ENCODE measurements at places on chromosomes 4 and X.

- DNase-seq, result no peak
Measured at GRCh38 chr4:165060938-165061337, 7.3 kb downstream of the TRIM75 start.

DNA sequence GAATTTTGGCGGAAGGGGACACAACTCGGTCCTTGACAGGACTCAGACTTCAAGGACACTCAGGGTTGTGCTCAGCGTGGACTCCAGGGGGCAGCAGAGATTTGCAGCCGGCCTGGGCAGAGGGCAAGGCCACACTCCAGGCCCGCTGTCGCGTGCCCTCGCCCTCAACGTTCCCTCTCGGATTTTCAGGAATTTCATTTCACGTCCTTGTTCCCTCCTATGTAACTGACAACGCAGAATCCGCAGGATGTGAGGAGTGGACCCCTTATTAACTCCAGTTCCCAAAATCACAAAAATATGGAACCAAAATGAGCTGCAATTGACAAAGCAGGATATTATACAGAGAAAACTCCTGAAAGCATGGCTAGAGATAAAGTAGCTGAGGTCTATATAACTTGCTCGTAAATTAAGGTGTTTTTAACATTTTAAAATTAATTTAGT lies 21.0 kb upstream of the DCTD start:
- DNase-seq, result peak; percentile 19

DNA sequence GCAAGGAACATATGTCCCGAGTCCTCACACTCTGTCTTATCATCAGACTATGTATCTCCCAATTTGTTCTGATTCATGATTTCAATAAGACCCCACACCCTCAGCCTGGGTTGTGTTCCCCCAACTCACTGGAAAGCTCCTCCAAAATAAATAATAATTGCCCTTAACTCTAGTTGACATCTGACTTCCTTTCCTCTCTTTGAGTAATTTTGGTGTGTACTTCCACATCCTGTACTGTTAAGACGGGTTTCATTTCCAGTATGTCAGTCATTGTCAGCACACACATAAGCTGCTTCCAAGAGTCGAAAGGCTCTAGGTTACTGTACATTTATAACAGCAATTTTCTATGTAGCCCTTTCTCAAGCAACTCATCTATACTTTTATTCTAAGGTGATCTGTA lies 52.2 kb upstream of the C1QTNF7 start:
- DNase-seq, result no peak

DNA sequence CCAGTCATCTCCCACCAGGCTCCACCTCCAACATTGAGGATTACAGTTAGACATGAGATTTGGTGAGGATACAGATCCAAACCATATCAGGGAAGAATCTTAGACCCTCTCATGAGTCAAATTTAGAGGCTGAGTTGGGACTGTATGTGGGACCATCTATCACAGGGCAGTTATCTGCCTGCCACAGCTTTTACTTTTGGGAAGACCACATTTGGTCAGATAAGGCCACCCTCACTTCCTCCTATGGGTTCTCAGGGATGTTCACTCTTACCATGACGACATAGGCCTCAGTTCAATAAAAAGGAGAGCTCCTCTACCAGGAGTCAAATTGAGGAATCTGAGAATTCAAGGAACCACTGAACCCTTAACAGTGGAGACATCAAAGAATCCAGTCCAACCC lies 2.1 kb downstream of the MAGEB2 start:
- no peak for DNase-seq

DNA sequence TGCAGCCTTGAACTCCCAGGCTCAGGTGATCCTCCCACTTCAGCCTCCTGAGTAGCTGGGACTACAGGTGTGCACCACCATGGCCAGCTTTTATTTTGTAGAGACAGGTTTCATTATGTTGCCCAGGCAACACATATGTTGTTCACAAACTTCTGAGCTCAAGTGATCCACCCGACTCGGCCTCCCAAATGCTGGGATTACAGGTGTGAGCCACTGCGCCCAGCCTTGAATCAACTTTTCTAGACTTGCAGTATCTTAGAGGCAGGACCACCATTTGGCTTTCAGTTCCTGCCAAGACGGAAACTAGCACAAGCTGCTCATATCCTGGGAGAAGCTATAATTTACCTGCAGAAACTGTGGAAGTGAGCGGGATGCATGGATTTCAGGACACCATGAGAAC lies 19.9 kb downstream of the NAT8L start:
- no peak for DNase-seq

DNA sequence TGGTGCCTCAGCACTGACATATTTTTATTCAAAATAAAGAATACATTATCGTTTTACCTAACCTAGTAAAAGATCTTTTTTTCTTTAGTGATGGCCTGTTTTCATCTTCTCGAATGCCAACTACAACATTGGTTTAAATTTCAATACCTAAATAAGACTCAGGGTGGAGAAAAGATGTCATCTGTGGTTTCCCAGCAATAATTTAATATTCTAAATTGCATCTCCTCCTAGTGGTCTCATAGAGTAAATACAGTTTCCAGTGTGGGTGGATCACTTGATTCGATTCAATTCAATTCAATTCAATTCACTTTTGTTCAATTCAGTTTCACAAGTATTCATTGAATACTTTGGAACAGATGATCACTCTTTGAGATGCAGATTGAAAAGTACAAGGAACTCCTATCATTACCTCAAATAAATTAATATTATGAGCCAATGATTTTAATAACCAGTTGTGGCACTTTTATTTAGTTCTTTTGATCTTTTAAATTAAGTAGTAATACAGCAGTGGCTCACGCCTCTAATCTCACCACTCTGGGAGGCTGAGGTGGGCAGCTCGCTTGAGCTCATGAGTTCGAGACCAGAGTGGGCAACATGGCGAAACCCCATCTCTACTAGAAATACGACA lies 427.2 kb downstream of the FAT4 start:
- no peak for DNase-seq

DNA sequence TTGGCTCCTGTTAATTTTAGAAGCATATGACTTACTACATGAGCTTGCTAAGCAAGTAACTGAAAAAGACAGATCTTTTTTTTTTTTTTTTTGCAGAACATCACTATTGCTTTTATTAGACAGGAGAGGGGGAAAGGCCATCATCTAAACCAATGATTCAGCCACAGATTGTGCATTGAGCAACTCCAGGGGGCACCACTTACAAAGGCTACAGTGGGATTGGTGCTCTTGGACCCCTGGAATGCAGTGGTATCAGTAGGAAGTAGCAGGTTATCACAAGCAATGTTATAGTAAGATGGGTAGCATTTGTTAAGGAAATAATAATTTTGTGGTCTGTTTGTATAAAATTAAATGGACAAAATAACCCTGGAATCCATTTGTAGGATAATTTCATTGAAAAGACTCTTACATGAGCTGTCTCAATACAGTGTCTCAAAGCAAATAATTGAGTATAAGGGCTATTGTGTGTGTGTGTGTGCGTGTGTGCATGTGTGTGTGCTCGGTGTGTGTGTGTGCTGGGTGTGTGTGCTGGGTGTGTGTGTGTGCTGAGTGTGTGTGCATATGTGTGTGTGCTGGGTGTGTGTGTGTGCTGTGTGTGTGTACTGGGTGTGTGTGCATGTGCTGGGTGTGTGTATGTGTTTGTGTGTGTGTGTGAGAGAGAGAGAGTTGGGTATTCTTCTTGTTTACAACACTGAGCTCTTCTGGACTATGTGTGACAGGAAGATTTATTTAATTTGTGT lies 296.3 kb downstream of the PCDH7 start:
- DNase-seq, result no peak

DNA sequence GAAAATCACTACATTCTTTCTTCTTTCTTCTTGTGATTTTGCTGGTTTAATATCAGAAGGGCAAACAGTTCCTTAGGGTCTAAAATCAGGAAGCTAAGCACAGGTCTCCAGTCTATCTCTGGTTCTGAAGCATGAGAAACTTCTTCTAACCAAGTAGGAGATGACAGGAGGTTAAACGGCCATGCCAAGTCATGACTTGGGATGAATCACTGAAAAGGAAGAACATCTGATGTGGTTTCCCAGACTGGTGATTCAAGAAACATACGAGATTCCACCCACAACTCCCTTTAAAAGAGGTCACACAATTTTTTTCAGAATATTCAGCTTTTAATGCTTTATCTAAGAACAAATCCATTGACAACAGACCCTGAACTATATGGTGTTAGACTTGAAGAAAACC lies 684.0 kb upstream of the PRKX start:
- no peak for DNase-seq

DNA sequence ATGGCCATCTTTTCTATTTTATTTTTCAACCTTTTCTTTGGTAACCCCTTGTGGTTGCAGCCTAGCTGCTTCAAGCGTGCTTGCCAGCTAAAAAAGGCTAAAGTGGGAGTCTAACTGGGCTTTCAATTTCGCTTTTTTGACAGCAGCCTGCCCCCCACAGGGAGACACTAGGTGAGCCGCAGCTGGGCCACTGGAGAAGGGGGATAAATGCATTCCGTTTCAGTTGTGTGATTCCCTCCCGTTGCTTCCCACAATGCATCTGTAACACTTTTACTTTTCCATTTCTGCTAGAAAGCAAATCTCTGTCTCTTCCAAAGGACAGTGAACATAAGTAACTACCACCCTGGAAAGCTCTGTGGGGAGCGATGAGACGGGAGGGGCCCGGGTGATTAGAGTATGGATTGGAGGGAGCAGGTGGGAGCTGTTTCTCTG lies 86.3 kb upstream of the RAPGEF2 start:
- no peak for DNase-seq

GRCh38 chrX:20218836-20219505 lies 47.7 kb downstream of the RPS6KA3 start:
- no peak for DNase-seq

GRCh38 chrX:9532349-9532748 lies 67.5 kb downstream of the TBL1X start:
- DNase-seq, result no peak

DNA sequence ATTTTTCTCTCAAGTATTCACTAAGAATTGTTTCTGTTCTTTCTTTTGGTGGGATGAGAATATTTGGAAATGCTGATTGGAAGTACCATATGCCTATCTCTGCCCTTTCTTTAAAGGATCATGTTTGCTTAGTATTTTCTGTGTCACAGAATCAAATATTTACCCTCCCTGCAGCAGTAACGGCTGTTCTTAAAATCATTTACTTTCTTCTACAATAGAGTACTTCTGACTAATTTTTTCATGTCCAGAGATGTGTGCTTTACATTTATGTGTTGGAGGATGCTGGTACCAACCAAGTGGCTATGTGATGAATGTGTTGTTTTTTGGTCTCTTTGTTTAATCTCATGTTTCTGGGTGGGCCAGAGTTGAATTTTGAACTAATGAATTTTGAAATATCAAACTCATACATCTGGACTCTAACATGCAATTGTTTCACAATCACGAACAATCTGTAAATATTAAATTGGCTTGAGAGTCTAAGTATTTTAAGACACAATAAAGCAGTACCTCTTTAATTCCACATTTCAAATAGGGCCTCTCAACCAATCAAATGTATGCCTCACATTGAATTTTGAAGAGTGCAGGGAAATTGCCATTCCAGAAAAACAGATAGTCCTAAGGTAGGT lies 59.4 kb upstream of the ARSJ start:
- DNase-seq, result peak; percentile 63

GRCh38 chr4:73943555-73943954 lies 38.3 kb downstream of the PF4 start:
- no peak for DNase-seq

- DNase-seq, result no peak
Measured at GRCh38 chr4:40886931-40887763, 137.4 kb downstream of the NSUN7 start.

GRCh38 chr4:3679071-3679825 lies 86.9 kb upstream of the ADRA2C start:
- no peak for DNase-seq

GRCh38 chrX:110750526-110751189 lies 45.0 kb downstream of the CHRDL1 start:
- DNase-seq, result no peak

DNA sequence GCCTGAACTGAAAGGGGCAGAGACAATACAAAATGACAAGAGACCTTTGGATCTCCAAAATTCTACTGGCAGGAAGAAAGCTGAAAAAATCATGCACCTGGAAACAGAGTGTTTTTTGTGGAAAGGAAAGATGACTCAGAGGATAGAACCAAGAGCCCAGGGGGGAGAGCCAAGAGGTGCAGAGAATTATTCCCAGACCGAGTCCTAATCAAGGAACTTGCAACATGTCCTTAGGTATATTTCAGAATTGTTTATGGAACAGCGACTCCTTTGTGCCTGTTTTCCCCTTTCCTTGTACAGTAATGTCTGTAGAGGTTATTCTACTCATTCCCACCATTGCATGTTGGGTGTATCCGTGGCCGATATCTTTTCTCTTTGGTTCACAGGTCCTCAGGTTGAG lies 71.7 kb downstream of the YIPF6 start:
- DNase-seq, result no peak

- DNase-seq, result no peak
Measured at GRCh38 chr4:13537832-13538177, 6.5 kb downstream of the NKX3-2 start.

DNA sequence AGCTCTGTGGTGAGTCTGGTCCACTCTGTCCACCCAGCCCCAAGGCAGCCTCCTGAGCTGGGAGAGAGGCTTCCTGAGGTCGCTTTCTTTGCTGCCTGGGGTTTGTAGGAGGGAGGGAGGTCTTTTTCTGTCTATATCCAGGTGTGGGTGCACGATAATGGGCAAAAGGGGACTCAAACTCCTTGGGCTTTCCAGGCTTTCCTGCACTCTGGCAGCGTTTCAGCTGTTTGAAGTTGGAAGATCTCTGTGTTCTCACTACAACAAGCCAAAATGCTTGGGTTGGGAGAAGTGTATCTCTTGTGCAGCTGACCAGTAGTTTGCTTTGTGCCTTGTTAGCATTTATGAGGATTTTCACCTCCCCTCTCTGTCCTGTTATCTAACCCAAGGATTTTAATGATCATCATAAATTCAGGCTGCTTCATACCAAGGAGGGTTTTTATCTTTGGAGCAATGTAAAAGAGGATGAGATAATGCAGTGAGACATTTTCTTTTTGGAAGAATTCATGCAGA lies 126.3 kb downstream of the REPS2 start:
- no peak for DNase-seq

DNA sequence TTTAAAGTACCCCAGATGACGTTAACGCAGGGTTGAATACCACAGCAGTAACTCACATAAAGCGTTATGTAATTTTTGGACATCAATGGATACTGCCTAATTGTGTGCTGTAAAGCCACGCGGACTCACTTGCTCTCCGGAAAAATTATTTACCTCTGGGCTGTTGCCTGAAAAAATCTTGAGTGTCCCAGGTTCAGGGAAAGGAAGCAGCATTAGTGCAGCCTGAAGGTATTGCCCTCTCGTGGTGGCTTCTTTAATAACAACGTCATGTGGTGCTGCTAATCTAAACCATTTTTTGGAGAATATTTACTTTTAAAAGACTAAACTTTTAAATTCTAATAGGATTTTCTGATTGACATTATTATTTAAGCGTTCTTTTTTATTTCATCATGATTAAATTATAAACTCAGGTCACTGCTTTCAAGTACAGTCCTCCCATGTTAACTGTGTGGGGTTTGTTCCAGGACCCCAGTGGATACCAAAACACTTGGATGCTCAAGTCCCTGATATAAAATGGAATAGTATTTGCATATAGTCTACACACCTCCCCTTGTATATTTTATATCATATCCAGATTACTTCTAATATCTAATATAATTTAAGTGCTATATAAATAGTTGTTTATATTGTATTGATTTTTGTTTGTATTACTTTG lies 384.8 kb downstream of the FAM133A start:
- no peak for DNase-seq
